Dermis blood vessel endothelial cell (primary cell): ENCODE measurements at places on chromosomes 7 and 10. TPM values are rescaled to one million over a fixed set of nuclear protein-coding genes. Genes with fewer than 3 reads are reported as not detected.

- no peak for DNase-seq
Measured at GRCh38 chr7:21620054-21620453, 77.2 kb downstream of the DNAH11 start.

- no peak for DNase-seq
Measured at GRCh38 chr10:6211671-6212635, 9.2 kb downstream of the PFKFB3 start.

DNA sequence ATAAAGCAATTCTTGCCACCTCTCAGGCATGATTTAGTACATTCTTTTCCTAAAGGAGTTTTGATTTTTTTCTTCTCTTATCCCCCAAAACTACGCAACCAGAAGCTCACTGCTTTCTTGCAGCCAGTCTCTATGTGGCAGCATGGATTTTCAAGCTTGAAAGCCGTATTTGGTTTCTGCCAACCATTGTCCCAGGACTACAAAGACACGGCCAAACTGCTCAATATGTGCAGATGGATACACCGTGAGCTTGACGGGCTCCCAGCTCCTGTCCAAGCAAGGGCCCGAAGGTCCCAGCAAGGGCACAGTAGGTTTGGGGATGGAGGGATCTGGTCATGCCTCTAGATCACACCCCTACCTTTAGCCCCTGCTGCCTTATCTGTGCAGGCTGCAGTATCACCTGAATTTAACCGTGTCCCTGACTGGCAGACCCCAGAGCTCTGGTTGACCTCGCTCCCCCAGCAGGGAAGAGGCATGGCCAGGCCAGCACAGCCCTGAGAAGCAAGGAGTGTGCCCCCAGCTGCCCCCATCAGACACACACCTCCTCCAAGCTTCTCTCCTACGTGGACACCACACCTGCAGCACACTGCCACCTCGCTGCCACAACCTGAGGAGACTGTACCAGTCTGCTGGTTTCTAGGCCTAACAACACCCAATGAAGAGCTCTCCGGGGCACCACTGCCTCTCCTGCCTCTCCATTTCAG, 86.8 kb downstream of the COBL start:
- no peak for DNase-seq

GRID1 gene
- not detected in 2 replicates for total RNA-seq
